ENCODE measurements at places on chromosomes 5 and 9. TPM values are rescaled to one million over a fixed set of nuclear protein-coding genes. Genes with fewer than 3 reads are reported as not detected.

GRCh38 chr9:36328798-36329411 lies 70.7 kb upstream of the GNE start:
- no peaks in the 10 kb centered on the region for H3K27me3 ChIP-seq
- H3K27ac ChIP-seq: no peak overlapping the region
- H3K4me1 ChIP-seq: no peaks in the 10 kb centered on the region

GRCh38 chr5:88689668-88690408 lies 193.1 kb downstream of the MEF2C start:
- no peak overlapping the region for H3K27ac ChIP-seq
- DNase-seq: no peak

DNA sequence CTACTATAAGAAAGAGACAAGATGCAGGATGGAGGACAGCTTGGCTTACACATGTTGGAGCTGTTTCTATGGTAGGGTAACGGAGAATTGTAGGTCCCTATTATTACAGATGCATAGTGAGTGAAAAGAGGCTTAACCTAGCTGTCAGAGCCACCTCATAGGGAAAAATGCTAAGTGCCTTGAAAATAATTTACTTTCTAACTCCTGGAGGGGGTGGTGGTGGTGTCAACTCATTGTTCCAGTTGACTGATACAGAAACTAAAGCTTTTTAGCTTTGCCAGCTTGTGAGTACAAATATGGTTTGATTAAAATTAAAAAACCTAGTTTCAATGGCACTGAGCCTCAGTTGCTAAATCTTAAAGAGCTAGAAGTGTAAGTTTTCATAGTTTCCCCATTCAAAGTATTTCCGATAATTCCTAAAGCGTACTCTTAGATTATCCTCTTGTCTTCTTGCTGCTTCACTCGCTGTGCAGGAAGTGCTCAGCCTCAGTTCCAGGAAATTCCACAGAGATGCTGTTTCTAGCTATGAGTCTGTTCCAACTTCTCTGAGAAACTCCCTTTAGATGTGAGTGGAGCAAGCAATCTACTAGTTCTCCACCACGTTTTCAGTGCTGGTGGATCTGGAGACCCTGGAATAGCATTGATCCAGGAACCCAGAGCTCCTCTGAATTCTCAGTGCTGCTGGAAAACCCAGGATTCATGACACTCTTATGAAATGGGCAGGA lies 265.2 kb downstream of the DMAC1 start:
- H3K36me3 ChIP-seq: no peaks in the 10 kb centered on the region
- H3K4me1 ChIP-seq: no peaks in the 10 kb centered on the region
- H3K27ac ChIP-seq: no peak overlapping the region
- H3K4me3 ChIP-seq: no peak overlapping the region
- no peak for DNase-seq

DNA sequence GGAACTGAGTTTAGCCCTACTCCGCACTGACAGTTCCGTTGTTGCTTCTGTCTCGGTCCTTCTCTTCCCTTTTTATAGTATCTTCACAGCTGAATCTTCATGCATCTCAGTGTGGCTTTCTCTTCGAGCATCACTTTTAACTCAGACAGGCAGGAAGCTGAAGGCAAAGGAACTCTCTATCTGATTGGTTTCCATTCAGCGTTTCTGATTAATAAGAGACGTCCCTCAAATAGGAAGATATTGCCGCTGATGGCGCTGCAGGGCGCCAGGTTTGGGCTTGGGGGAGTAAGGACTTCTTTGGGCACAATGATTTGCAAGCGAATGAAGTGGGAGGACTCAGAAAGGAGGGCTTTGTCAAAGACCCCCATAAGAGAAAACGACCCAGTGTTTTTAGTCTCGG lies at the start of gene CDH9:
Gene CDH9, minus strand, starts transcription at position 111 of the 400 bp plus-strand sequence. CDS start 50,253 bp downstream, outside the sequence.
- H3K36me3 ChIP-seq: no peaks in the 10 kb centered on the region
- no peaks in the 10 kb centered on the region for H3K27me3 ChIP-seq
- H3K4me1 ChIP-seq: no peaks in the 10 kb centered on the region
- DNase-seq: no peak

GRCh38 chr5:53480416-53481158 lies at the start of gene FST:
FST (plus strand) TSS chr5:53480629; CDS start chr5:53480792, 163 bp downstream.
- H3K27me3 ChIP-seq: no peaks in the 10 kb centered on the region
- no peak for DNase-seq
- H3K27ac ChIP-seq: peak within 1 kb of the TSS; percentile 63
- H3K36me3 ChIP-seq: no peaks in the 10 kb centered on the region

PFN3 gene
- total RNA-seq: not detected

IFNA13 gene
- total RNA-seq: not detected

SLC25A2 gene
- not detected for total RNA-seq

Measured in right atrium auricular region (tissue), 2 donors.